Right ventricle myocardium inferior (tissue), 1 donor: ENCODE measurements at places on chromosomes 3 and 15.
A peak's percentile ranks its signal among the peaks of the same experiment; 100 is the strongest.

DNA sequence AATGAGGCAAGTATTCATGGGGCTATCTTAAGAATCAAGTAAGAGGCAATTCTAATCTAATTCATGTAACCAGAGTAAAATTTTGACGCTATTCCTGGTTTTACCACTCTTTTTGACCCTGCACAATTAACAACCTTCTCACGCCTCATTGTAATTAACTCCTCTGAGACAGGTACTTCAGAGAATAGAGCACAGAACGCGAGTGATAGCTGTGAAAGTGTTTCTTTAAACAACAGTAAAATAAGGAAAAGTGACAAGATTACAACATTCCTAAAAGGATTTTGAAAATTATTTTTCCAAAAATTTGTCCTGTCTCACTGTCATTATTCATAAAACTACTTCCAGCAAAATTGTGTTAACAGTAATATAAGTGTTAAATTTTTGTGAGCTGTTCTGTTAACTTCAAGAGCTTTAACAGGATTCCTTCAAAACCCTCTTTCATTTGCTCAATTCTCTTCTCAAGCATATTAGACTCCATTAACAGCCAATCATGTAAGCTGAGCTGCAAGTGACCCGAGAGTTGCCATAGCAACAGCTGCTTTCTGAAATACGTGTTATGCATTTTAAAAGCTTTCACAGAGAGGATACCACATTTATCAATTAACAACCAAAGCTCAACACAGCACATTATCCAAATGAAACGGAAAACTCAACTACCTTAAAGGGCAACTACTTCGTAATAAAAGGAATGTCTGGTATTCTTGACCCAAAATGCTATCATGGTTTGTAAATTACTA is 93.1 kb downstream of the STAG1 start:
- DNase-seq, result no peak

DNA sequence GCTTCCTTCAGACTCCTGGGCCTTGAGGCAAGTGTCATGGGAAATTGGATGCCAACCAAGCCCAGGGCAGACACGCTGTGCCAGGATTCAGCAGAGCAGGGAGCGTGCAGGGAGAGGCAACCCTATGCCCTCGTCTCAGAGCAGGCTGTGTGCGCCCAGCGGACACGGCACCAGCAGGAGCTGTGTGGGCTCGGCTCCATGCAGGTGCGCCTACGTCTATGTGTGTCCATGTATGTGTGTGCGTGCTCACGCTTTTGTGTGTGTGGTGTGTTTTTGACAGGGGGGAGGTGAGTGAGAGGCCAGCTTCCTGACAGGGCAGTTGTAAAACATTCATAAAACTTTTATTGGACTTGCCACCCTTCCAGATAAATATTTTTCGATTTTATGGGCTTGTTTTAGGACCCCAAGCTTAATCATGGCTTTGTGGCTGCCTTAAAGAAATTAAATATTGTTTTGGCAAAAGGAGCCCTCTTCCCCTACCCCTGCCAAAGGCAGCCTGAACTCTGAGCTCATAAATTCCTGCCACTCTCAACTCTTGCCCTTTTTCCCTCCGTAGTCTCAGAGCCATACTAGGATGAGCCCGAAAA is 84.4 kb downstream of the DNAJB8 start:
- no peak for DNase-seq

DNA sequence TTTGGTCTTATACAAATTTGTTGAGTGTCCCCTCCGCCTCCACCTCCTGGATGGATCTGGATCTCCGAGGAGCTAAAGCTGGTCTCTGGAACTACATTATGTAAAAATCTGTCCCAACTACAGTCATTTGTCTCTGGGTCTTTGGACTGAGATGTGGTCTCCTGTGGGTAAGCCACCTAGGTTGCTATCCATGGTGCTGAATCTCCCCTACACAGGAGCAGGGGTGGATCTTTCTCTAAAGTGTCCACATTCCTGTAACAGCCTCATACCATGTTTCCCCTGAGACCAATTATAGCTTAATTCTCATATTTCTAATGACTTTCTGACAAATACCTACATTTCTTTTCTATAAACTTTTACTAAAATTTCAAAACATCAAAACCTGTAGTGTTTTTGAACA is 625.8 kb downstream of the TAFA4 start:
- DNase-seq, result no peak

DNA sequence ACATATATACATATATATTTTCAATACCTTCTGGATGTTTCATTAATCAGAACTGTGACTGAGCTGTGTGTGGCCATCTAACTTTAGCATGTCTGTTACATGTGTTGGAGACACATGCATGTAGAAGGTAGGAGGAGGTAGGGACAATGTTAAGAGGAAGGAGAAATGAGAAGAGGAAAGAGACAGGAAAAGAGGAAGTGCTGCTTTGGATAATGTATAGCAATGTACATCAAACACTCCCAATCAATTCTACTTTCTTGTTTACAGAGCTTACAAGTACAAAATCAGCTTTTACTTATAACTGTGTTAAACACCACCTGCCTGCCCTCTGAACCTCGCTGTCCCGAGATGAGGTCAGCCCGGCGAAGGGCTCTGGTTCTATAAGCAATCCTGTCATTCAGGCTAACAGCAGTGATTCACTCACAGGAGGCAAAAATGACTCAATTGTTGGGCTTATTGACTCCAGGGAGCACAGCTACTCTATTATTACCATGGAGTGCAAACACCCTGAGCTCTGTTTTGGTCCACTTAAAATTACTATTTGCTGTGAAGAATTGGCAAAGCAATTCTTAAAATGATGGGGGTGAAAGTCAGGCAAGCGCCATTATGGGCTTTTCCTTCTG is 188.9 kb downstream of the MEIS2 start:
- DNase-seq, result no peak

- DNase-seq, result no peak
These were observed 7.3 kb upstream of the CFAP91 start for GRCh38 chr3:119695480-119695879.

DNA sequence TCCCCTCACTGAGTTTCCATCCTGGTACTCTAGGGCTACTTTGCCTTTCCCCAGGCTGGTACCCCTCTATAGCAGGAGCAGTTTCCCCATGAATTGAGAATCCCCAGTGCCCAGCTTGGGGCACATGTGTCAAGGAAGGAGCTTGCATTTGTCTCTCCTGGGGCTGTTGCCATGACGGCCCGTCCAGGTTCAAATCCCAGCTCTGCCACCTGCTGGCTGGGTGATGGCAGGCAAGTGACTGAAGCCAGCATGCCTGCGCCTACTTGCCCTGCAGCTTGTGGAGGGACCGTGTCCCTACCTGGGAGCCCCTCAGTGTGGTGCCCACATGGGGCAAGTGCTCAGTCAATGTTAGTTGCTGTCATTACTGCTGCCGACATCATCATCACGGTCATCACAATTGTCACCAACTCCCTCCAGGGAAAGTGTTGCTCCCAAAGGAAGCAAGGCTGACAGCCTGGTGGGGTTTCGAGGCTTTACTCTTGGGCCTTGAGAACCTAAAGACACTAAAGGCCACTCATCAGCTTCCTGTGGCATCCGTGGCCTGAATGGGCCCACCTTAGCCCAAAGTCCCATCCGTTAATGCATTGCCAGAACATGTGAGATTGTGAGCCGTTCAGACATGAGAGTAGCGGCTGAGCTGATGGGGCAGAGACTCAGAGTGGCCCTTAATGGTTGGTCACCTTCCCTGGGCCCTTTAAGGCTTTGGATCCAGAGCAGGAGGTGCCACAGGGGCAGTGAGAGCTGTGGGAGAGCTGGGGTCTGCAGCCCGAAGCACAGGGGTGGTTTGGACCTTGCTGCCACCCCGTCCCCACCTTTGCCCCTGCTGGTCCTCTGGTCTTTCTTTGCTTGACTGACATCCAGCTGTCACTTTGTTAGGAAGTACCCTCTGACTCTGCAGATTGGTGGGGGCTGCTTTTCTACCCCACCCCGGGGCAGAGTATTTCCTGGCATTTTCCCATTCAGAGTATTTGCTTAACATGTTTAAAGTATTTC is 144.4 kb downstream of the DNAJB8 start:
- DNase-seq, result no peak

- DNase-seq, result no peak
These were observed 25.8 kb upstream of the PRICKLE2 start for GRCh38 chr3:64251019-64251418.

- no peak for DNase-seq
These were observed 2.1 kb upstream of the GABRA5 start for GRCh38 chr15:26864664-26865191.

GRCh38 chr15:34714476-34715121 is 40.2 kb downstream of the GJD2 start:
- DNase-seq, result no peak

DNA sequence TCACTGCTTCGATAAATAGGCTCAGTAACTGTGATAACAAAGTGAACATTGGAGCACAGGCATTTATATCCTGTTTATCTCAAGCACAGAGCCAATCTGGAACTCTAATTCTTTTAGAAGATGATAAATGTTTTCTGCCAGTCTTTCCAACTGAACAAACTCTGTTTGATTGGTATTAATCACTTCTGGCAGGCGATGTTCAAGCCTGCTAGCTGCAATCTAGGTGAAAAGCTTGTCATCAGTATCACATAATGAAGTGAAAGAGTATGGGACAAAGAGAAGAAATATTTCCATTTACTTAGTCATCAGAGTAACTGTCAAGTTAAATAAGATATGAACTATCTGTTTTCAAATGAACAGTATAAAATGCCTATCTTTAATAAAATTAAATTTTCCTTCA is 577.3 kb downstream of the VGLL3 start:
- no peak for DNase-seq

GRCh38 chr3:151584566-151584965 is 123.7 kb upstream of the IGSF10 start:
- DNase-seq, result no peak

GRCh38 chr3:78260388-78260787 is 1220.5 kb downstream of the ROBO2 start:
- DNase-seq, result no peak

DNA sequence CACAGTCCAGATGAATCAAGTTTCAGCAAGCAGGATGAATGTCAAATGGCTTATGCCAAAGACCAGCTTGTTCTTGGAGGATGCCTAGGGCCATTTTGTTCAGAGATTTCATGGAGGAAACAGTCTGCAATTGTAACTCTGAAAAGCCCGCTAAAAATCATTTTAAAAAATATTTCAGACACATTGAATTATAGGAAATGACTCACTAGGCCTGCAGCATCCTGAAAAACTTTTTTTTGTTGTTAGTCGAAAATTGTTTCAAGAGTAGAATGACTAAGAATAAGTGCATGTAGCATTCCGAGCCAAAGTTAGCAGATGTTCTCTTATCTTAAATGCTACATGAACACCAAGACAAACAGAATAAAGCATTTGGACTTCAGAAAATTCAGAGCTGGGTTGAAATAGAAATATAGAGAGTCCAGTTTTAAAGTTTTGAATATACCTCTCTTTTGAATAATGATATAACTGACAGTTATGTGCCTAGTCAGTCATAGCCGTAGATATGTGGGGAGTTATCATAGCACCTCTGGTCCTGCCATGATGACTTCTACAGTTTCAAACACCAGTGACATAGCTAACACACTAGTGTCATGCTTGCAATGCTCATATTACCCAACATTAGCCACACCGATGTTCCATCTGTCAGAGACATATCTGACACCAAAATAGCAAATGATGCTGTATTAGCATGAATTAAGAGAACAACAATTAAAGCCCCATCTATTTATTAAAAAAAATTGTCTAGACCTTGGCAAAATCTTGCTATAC is 1462.8 kb upstream of the GBE1 start:
- DNase-seq, result no peak

- DNase-seq, result no peak
These were observed 25.7 kb downstream of the AMOTL2 start for GRCh38 chr3:134348524-134348923.

DNA sequence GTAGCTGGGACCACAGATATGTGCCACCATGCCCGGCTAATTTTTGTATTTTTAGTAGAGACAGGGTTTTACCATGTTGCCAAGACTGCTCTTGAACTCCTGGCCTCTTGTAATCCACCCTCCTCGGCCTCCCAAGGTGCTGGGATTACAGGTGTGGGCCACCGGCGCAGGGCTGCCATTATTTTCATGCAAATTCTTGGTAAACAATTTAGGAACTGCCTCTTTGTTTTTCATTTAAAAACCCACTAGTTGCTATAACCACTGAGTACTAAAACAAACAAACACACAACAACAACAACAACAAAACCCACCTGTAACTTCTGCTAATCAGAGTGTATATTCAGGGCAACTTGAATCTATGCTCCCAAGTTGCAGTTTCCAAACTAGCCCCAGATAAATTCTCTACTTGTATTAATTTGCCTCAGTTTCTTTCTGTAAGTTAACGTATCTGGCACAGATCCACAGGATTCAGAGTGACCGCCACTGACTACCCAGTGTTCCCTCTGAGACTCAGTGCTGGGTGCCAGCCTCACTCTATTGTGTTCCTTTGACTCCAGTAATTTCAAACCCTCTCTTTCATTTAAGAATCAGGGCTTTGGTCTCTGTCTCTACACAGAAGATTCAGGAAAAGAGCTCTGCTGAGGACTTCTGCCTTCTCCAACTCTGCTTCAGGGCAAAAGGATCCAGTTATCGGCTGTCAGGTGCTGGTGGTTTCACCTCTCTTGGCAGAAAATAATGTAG is 18.6 kb upstream of the ZNF710 start:
- no peak for DNase-seq

- DNase-seq, result no peak
These were observed 610.7 kb downstream of the FOXP1 start for GRCh38 chr3:70972855-70973254.

- DNase-seq, result peak; percentile 81
These were observed 19.8 kb downstream of the IL1RAP start for GRCh38 chr3:190533511-190534281.

- no peak for DNase-seq
These were observed 81.4 kb downstream of the PDE8A start for GRCh38 chr15:85063088-85063487.

GRCh38 chr3:153752405-153753027 is 368.7 kb upstream of the ARHGEF26 start:
- no peak for DNase-seq

DNA sequence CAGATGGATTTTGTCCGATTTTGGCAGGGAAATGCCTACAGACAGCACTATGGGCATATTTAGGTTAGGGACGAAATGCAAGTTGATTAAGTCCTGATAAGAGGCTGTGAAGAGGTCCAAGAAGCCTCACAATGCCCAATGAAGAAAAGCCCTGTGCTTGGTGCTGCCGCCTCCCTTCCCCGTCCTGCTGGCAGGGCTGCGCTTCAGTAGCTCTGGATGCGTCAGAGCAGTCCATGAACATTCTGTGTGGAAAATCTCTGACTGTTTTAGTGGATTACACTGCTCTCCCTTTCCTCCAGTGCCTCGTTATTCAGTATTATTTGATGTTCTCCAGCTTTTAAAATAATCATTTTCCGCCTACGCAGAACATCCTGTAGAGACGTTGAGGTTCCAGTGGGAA is 39.6 kb downstream of the MLH1 start:
- peak; percentile 71 for DNase-seq
